ENCODE measurements at places on chromosomes 11 and 22. TPM values are rescaled to one million over a fixed set of nuclear protein-coding genes. Genes with fewer than 3 reads are reported as not detected.
A peak's percentile ranks its signal among the peaks of the same experiment; 100 is the strongest.

Gene DDX17
- 228 TPM for total RNA-seq

Gene CAT
- 126 TPM for total RNA-seq

Gene PGA5
- total RNA-seq = not detected

GRCh38 chr11:61297746-61298145 is 2.6 kb upstream of the VWCE start:
- no peak for DNase-seq

DNA sequence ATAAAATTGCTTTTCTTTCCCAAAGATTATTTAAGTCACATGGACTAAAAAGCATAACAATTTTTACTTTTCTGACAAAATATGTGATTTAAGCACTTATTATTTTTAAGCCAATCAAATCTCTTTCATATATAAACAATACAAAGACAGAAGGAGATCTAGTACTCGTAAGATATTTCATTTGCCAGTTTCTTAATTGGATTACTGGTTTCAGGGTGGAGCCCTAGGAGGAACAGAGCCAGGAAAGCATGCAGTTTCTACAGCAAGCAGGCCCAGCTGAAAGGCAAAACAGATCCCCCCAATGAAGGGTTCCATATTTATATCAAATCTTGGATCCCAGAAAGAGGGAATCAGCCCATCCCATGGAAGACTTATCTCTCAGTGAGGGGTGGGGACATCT is 177.0 kb downstream of the KIF18A start:
- no peak for DNase-seq

- no peak for DNase-seq
Observed at GRCh38 chr11:70645537-70645936, 247.2 kb downstream of the CTTN start.

Gene PDGFB
- 17.2 TPM for total RNA-seq

DNA sequence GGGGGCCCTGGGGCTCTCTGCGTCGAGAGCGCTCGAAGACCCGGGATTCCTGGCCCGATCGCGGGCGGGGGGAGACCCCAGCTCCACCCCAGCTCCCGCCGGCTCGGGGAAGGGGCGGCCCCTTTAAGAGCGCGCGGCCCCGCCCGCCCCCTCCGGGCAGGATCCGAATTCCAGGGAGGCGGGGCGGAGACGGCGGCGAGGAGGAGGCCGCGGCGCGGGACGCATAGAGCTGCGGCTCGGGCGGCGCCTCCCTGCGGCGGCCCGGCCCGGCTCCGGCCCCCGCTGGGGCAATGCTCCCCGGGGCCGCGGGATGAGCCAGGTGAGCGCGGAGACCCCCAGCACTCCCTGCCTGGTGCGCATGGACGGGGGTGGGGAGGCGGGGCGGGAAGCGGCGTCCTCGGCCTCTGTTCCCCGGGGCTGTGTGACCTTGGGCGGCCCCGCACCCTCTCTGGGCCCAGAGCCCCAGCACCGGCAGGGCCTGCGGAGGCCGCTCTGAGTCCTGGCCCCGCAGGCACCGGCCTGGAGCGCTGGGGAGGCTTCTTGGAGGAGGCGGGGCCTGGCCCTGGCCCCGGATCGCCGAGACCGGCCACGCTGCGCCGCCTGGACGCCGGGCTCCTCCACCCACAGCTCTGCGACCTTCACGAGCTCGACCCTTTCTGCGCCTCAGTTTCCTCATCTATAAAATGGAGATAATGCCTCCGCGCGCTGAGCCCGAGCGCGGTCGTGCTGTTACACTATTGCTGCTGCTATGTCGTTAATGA is 565 bp downstream of the GAS2L1 start:
- peak; percentile 88 for DNase-seq

- no peak for DNase-seq
Observed at GRCh38 chr11:134628426-134628825, 216.4 kb upstream of the B3GAT1 start.

- DNase-seq = no peak
Observed at GRCh38 chr22:48333816-48334735, 1493.6 kb downstream of the BRD1 start.
